Stimulated activated CD8-positive, alpha-beta memory T cell treated with anti-CD3 and anti-CD28 coated beads, Interleukin-15, amount 100 ng/mL, for 4 hours (primary cell): ENCODE measurements at places on chromosomes 3 and 15.

GRCh38 chr3:153103406-153103945 is 58.5 kb upstream of the RAP2B start:
- DNase-seq: no peak

DNA sequence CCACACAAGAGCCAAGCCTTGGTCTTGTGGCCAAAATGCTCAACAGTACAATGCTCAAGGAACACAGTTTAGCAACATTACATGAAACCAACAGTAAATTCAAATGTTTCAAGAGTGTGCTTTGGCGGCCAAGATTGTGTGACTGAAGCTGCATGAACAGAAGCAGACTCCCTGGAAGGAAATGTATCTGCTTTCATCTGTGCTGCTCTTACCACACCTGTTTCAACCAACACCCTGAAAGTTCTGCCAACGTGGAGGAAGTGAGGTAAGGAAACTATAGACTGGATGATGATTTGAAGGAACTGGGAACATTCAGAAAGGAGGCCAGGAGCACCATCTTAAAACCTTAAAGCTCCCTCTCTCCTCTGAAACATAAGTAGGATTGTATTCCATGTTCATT is 55.7 kb downstream of the MB21D2 start:
- no peak for DNase-seq

GRCh38 chr3:183272142-183272541 is 19.1 kb downstream of the B3GNT5 start:
- no peak for DNase-seq

GRCh38 chr3:47274652-47275051 is 7.9 kb downstream of the KIF9 start:
- no peak for DNase-seq

- DNase-seq: no peak
These were observed 9.1 kb upstream of the SLC9C1 start for GRCh38 chr3:112302881-112303763.

GRCh38 chr3:23804441-23805209 is 1.1 kb upstream of the UBE2E1 start:
- DNase-seq: no peak

GRCh38 chr3:145698250-145698649 is 462.7 kb downstream of the PLOD2 start:
- no peak for DNase-seq

DNA sequence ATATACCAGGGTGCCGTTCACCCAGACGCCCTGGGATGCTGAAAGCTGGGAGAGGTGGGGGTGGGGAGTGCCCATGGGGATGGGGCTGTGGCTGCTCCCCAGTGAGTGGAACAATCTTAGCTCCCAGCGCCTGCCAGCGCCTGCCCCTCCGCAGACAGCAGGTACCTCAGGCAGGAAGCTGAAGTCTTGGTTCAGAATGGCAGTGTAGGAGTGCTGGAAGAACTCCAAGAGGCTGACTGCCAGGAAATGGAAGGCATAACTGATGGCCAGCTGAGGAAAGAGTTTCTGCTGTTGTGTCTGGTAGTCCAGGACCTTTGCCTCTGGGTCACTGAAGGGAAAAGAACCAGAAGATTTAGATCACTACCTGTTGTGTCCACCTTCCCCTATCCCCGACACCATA is 8.4 kb downstream of the ACOX2 start:
- no peak for DNase-seq
